ENCODE measurements at places on chromosomes 13 and 19.

DNA sequence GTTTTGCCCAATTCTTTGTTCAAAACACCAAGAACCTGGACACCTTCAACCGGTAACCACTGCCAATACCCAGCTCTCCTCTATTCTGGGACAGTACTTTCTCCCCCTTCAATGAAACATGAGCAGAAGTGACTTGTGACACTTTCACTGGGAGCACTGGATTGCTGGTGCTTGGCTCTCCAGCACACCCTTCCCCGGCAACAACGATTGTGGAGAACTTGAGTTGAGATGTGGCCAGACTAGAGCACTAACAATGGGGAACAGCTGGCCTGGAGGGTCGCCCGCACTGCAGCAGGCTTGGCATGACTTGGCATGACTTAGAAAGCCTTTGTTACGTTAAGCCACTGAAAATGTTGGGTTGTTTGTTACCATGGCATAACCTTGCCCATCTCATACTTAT lies 7.5 kb upstream of the B3GLCT start:
- DNase-seq: no peak

DNA sequence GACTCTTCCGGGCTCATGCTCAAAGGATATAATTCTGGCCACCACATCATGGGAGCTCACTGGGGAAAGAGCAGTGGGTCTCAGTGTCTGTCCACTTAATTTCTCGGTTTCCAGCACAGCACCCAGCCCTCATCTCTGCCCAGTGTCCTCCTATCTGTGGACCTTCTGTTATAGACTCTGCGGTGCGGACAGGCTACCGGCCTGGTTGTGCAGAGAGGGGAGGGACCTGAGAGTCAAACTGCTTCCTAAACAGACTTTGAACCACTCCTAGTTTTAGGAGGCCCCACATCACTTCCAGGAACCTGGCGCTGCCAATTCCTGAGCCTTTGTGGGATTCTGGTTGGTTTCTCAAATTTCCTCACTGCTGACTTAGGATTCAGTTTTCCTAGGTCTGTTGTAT lies 59.8 kb upstream of the MED4 start:
- no peak for DNase-seq

DNA sequence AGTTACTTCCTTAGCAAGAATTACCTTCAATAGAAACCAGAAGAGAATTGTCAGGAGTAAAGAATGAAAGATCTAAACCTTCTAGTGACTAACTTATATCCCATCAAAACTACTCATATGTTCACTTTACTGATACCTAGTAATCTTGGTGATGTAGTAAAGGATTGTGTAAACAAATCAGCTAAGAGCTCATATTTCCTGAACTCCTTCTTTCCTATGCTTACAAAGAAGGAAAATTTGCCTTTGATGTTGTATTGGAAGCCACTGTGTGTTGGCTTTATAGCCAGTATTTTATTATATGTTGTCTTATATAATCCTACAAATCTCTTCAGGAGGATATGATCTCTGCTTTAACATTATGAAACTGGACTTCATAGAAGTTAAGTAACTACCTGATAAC lies 671.0 kb downstream of the PCDH9 start:
- no peak for DNase-seq

DNA sequence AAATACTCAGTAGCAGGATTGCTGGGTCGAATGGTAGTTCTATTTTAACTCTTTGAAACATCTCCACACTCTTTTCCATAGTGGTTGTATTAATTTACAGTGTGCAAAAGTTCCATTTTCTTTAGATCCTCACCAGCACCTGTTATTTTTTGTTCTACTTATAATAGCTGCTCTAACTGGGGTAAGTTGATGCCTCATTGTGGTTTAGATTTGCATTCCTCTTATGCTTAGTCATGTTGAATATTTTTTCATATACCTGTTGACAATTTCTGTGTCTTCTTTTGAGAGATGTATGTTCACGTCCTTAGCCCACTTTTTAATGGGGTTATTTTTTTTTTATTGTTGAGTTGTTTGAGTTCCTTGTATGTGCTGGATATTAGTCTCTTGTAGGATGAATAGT lies 144.6 kb downstream of the NBEA start:
- DNase-seq: peak; percentile 16

- DNase-seq: no peak
Observed at GRCh38 chr19:54921082-54921481, 15.1 kb downstream of the NCR1 start.

DNA sequence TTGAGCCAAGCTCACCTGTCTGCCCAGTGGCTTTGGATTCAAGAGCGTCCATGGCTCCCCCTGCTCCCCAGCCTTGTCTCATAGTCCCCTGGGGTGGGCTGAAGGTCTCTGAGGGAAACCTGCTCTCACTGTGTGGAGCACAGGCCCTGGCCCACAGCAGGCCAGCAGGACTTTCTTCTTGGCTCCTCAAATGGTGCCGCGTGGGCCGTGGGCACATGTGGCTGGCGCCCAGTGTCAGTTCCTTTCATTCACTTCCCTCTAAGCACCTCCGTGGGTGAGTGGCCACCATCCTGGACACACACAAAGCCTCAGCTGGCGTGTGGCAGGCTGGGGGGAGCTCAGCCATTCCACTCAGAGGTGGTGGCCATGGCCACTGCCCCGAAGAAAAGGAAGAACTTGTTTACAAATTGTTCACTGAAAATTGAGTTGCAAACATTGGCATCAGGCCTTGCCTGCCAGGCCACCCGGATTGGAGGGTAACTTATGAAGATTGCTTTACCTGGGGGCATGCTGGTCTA lies 53.1 kb downstream of the C1QTNF9 start:
- no peak for DNase-seq

- no peak for DNase-seq
Observed at GRCh38 chr19:52689843-52690368, 44.9 kb downstream of the ZNF611 start.

- no peak for DNase-seq
Observed at GRCh38 chr13:53507741-53508140, 479.1 kb downstream of the OLFM4 start.

- no peak for DNase-seq
Observed at GRCh38 chr13:98261165-98261702, 84.2 kb upstream of the RNF113B start.

DNA sequence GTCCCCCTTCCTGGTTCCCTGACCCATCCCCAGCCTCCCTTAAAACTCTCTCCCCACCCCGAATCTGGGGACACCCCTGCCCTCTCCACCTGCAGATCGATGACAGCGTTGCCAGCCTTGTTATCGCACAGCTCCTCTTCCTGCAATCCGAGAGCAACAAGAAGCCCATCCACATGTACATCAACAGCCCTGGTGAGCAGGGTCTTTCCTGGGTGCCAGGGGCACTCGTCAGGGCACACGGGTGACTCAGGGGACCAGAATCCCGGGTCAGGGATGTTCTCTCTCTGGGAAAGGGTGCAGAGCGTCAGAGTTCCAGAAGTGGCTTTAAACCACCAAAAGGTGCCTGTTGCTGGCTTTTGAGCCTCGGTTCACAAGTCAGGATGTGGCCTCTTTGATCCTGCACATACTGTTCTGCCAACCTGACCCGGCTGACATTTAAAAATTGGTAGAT lies 1.0 kb downstream of the CLPP start:
- no peak for DNase-seq

DNA sequence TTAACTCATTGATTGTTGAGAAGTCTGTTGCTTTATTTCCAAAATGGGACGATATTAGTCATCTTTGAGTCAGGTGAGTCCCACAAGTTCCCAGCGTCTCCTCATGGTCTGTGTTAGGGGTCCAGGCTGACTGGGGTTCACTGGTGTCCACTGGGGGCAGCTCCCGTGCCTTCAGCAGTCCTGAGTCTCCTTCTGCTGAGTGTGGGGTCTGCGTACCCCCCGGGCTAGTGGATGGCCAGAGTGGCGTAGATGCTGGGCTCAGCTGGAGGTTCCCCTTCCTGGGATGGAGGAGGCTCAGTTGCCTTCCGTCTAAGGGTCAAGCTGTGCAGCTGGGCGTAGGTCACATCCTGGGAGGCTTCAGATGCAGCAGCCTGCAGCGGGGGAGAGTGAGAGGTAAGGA lies 5.9 kb downstream of the LILRB3 start:
- no peak for DNase-seq

GRCh38 chr13:31012655-31013024 lies 80.2 kb downstream of the TEX26 start:
- DNase-seq: no peak

- DNase-seq: no peak
Observed at GRCh38 chr13:76048675-76049375, 412.7 kb downstream of the LMO7 start.
